ENCODE measurements at places on chromosomes 16 and 17. TPM values are rescaled to one million over a fixed set of nuclear protein-coding genes. Genes with fewer than 3 reads are reported as not detected.

The KRT24 gene
- total RNA-seq = not detected

The PSMB10 gene
- total RNA-seq = 47.3 TPM

The TMEM106A gene
- 1.0 TPM for total RNA-seq

The PRKAR1A gene
- total RNA-seq = 192 TPM

The EFCAB5 gene
- total RNA-seq = 0.70 TPM

The FBXW10 gene
- total RNA-seq = 0.95 TPM

The OR1F1 gene
- 0.59 TPM for total RNA-seq

The CKLF gene
- total RNA-seq = 69.8 TPM

The NPIPB9 gene
- 1.8 TPM for total RNA-seq

The TCAP gene
- 1.0 TPM for total RNA-seq

The KCNH4 gene
- 0.43 TPM for total RNA-seq

The CCL14 gene
- not detected for total RNA-seq

The SEPTIN12 gene
- not detected for total RNA-seq
